ENCODE measurements at places on chromosomes 12 and 14.

DNA sequence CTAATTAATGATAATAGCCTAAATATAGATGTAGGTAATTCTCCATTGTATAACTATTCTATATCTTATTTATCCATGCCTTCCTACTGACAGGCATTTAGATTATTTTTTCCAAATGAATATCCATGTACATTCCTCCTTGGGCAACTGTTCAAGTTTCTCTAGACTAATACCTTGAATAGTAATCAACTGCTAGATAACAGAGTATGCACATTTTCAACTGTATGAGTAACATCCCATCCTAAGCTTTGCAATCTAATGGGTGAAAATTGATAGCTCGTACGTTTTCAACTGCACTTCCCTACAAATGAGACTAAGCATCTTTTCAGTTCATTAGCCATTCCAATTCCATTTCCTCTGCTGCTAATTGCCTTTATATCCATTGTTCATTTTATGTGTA, 37.0 kb downstream of the YAF2 start:
- no peak for DNase-seq

DNA sequence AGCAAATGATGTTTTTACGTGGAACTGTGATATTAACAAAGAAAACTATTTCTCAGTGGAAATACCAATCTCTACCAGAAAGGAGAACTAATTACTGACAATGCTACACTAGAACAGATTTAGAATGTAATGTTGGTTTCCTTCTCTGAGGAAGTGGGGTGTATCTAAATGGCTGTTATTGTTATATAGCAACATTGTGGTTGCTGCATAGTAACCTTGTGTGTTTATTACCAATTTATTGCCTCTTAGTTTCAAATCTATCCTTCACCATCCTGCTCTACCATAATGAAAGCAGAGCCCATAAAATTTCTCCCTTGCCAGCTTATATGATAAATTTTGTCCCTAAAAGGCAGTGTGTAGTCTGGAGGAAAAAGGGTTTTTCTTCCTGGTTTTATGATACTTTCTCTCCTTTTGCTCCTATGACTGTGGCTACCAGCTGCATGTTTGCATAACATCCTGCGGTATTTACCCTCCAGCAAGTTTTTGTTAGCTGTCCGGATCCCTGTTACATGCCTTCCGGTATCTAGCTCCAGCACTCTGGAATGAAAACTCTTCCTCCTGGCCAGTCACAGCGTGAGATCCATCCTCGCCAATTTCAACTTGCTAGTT, 5.7 kb upstream of the KLRK1 start:
- DNase-seq = peak; percentile 25

- DNase-seq = peak; percentile 98
Observed at GRCh38 chr12:124673801-124674617, 106.6 kb upstream of the NCOR2 start.

DNA sequence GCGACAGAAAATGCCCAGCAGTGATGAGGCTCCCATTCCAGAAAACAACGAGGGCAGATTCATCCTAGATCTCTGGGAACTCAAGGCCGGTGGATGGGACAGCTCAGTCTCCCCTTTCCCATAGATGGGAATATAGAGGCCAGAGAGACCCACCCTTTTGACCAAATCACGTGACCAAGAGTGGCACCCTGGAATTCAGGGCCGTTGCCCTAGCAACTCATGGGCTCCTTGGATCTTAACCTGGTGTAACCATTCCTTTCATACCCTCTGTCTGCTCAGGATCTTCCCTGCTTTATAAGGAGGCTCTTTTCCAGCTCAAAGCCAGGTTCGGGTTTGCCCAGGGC, 8.4 kb upstream of the LRTM2 start:
- no peak for DNase-seq

GRCh38 chr12:71581206-71581605, 82.4 kb downstream of the ZFC3H1 start:
- no peak for DNase-seq

DNA sequence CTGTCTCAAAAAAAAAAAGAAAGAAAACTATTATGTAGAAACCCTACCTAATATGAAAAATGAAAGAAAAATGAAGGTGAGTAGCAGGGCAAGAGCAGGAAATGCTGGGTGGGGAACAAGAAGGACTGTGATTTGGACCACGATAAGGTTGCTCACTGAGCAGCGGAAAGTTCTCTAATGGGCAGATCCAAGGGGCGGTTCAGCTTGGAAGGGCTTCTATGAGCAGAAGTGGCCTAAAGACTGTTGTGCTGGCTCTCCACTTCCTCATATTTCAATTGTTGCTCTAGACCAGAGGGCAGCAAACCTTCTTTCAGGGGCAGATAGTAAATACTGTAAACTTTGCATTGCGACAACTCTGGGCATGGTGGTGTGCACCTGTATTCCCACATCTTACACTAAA, 16.3 kb upstream of the NFYB start:
- DNase-seq = no peak

DNA sequence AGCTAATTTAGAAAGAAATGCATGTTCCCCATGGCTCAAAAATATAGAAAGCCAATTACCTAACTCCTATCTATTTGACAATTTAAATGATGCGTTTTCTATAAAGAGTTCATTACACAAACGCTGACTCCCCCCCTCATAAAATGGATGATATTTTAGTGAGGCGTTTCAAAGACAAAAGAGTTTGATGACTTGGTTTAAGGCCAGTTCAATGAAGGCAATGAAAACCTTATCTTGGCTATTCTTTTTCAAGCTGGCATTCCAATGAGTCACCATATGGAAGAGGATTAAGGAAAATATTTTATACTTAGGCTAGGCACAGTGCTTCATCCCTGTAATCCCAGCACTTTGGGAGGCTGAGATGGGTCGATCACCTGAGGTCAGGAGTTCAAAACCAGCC, 62.7 kb downstream of the HMGA2 start:
- DNase-seq = no peak

DNA sequence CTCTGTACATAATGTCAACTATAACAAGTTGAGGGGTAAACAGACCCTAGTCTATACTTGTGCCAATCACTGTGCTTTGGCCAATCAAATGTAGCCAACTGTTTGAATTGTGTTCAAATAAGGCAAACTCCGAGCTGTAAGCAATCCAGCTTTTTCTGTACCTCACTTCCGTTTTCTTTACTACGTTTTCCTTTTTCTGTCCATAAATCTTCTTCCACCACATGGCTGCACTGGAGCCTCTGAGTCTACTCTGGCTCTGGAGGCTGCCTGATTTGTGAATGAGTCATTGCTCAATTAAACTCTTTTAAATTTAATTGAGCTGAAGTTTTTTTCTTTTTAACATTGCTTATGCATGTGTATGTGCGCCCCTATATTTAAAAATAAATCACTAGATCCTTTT, 29.7 kb downstream of the CLEC1A start:
- DNase-seq = no peak
